ENCODE measurements at places on chromosomes 6 and 20.

GRCh38 chr6:21918041-21918440 is 324.5 kb downstream of the SOX4 start:
- no peak for DNase-seq

DNA sequence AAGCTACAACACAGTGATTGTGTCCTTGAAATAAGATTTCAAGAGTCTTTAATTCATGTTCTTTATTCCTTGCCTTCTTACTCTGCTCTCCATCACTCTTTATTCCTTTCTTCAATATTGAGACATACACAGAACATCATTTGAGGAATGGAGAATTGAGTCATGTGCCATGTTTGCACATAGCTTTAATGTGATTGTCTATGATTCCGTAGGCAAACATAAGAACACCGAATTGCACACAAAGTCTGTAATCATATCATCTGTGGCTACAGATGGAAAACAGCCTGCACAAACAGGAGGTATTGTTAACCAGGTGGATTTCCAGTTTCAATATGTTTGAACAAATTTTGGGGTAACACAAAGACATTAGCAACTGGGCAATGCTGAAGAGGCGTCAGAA is 571.6 kb upstream of the GJE1 start:
- no peak for DNase-seq

DNA sequence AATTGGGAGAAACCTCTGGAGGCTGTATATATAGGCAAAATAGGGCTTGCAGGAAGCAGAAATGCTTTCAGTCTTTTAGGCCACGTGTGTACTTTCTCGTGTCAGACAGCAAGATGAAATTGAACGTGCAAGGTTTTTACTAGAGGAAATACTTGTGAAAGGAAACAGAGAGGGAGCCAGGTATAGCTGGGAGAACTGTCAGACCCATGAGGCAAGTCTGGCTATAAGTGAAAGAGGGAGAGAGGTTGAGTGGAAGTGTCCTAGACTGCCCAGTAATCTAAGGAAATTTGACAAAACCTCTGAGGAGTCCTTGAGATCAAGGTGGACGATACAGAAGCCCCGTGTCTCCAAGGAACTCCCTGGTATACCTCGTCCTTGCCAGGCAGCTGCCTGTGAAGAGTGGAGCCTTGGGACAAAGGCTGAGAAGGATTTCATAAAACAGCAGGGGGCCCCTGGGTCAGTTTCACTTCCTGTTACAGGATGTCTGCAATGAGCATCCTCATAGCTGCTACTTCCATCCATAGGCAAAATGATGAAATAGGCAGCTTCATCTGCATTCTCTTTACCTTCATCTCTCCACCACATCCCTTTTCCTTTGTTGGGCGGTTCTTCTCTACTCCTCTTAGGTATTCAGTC is 114.4 kb upstream of the MAP3K7 start:
- no peak for DNase-seq

DNA sequence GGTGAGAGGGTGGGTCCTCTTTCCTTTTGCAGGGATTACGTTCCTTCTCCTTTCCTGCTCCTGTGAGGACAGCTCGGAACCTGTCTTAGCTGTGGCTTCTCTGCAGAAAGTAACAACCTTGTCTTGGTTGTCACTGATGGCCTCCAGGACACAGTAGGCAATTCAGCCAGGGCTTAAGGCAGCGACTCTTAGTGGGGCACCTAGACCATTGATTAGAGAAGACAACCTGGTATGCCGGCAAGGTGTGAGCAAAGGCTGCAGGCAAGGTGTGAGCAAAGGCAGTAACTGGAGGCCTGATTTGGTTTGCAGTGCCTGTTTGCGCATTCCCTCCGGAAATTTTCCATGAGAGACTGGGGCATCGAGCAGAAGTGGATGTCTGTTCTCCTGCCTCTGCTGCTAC is 37.6 kb downstream of the DYNLT1 start:
- no peak for DNase-seq

DNA sequence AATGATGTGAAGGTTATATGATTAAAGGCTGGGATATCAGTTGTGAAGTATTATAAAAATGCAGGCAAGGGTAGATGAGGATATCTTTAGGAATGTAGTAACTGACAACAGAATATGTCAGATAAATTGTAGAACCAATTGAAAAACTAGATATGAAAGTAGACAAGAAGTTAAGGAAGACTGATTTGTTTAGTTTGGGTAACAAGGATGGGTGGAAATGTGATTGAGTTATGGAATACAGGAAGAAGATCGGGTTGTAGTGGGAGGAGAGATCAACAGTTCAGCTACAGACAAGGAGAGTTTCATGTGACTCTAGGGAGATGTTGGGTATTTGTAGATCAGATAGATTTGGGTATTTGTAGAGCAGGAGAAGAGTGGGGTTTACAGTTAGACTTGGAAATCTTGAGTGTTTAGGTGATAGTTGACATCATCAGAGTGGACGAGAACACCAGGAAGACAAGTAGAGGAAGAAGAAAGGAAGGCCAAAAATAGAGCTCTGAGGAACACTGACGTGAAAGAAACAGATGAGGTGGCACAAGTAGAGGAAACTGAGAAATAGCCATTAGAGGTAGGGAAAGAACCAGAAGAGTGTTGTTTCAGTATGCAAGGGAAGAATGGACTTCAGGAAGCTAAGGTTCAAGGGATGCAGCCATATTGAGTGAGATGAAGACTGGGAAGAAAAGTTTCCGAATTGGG is 12.1 kb upstream of the TSPYL1 start:
- DNase-seq = peak; percentile 3

DNA sequence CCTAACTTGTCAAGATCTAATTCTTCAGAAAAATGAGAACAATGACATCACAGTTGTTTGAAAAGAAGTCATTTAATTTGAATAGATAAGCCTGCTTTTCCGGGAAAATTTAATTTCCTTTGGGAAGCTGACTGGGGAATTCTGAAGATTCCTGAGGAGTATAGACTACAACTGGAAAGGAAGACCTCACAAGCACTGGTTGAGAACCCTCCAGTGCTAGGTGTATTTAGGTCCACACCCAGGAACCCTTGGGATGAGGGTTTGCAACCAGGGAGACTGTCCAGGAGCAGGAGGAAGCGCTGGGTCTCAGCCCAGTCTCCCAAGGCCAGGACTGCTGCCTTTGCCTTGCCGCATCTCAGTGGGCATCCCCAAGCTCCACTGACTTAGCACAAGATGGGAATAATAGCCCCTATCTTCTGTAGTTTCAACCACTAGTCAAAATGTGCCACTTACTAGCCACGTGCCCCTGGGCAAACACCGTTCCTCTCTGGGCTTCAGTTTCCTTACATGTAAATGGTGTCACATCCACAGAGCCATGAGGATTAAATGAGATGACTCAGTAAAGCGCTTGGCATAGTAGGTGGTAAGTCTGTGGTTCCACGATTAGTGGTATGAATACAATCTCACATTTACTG is 6.9 kb upstream of the CD93 start:
- DNase-seq = no peak

DNA sequence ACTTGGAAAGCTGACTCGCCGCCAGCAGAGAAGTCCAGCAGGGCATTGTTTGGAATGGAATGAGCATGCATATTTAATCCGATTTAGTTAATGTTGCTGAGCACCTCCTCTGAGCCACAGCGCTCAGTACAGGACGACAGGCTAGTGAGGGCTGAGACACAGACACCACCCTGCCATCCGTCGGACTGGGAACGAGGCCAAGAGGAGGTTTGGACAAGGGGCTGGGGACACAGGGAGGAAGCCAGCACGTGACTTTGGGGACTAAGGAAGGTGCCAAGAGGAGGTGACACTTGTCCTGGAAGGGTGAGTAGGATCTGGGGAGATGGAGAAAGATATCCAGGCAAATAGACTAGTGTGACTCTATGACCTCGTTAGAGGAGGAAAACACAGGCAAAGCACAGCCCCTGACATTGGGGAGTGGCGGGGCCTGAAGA is 152.5 kb upstream of the ECI2 start:
- DNase-seq = no peak

DNA sequence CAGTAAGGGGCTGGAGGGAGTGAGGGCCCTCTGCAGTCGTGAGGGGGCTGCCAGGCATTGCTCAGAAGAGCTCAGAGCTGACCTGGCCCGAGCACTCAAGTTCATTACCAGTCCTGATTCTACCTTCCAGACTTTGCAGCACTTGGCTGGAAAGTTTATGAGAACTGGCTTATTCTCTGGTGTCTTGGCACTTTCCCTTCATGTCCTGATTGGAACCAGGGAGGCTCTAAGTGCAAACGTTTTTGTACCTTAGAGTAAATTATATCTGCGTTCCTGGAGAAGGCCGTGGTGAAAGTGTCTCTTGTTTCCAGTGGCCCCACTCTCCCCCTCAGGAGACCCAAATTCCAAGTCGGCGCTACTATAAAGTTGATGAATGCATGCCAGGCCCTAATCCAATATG is 402.3 kb downstream of the CDC5L start:
- DNase-seq = no peak

DNA sequence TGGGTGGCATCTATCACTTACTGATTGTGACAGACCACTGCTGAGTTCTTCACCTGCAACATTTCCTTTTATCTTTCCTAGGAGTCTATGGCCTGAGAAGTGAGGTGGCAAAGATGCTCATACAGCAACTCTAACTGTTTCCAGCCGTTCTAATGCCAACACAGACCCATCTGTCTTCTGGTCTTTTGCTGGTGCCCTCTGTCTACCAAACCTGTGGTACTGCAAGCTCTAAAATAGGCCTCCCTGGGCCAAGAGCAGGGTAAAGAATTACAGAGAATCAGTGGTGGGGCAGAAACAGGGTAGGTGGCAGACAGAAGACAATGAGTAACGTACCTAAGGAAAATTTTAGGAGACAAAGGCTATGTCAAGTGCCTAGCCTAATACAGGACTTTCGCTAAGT is 611.0 kb upstream of the FLRT3 start:
- DNase-seq = no peak

DNA sequence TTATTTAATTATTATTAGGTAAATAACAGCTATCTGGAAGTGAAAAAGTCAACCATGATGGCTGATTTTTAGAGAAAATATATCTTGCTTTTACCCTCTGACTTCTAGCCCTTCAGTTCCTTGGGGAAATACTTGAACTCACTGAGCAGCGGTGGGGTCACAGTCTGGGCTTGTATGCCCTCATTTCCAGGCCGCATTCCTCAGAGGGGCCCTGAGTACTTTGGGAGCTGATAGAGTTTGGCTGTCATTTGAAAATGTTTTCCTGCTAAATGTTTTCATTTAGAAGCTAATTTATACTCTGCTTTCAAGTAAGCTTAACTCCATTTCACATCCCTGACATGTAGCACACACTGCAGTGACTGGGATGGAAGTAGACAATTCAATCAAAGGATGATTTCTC is 1028.5 kb downstream of the KIF16B start:
- DNase-seq = no peak

DNA sequence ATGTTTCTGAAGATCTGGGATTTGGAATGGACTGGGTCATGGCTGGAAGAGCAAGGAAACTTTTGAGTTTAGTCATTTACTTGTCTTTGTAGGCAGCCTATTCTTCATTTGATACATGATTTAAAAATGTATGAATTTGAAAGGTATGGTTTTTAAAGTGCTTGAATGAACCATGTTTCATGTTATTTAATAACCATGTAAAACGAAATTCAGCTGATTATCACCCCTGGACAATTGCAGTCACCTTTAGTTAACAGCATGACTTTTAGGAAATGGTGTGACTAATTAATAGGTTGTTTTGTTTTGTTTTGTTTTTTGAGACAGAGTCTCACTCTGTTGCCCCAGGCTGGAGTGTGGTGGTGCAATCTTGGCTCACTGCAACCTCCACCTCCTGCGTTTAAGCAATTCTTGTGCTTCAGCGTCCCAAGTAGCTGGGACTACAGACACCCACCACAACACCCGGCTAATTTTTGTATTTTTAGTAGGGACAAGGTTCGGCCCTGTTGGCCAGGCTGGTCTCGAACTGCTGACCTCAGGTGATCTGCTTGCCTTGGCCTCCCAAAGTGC is 2.1 kb downstream of the STX11 start:
- no peak for DNase-seq

GRCh38 chr20:32896521-32897280 is 38.0 kb downstream of the EFCAB8 start:
- DNase-seq = no peak

DNA sequence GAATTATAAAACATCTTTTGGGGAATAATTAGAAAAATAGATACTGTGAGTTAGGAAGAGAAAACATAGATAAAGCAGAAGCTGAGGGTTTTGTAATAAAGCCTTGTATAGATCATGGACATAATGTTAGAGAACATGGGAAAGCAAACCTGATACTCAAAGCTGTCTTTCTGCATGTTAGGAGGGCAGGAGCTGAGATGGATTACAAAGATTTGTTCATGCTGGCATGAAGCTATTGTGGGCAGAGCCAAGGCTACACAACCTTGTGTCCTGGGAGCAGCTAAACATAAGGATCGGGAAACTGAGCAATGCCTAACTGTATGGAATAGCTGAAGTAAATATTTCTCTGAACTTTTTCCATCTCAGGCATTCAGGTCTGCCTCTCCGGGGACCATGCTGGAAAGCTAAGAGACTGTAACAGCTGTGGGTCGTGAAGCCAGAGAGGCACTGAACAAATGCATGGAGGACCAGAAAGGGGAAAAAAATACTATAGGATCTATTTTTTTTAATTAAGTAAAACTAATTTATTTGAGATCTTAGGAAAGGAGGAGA is 28.2 kb upstream of the CNKSR3 start:
- no peak for DNase-seq

- peak; percentile 86 for DNase-seq
Observed at GRCh38 chr20:53579581-53580375, 13.9 kb downstream of the ZNF217 start.

DNA sequence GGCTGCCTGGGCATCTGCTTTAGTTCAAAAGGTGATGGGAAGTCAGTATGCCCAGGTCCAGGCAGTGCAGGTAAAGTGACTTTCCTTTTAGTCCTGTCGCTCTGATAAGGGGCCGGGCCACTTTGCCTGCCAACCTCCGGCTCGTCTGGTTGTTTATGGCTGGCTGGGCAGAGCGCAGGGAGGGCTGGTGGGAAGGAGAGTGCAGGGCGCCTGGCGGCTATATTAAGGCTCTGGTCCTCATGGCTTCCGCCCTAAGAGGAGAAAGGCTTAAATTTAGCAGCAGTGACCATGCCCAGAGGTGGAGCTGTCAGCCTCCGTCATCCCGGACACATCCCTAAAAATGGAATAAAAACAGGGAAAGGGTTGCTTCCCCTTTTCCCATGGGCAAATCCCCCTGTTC is 14.6 kb downstream of the GATA5 start:
- DNase-seq = no peak

GRCh38 chr6:20658516-20658915 is 124.3 kb downstream of the CDKAL1 start:
- no peak for DNase-seq

DNA sequence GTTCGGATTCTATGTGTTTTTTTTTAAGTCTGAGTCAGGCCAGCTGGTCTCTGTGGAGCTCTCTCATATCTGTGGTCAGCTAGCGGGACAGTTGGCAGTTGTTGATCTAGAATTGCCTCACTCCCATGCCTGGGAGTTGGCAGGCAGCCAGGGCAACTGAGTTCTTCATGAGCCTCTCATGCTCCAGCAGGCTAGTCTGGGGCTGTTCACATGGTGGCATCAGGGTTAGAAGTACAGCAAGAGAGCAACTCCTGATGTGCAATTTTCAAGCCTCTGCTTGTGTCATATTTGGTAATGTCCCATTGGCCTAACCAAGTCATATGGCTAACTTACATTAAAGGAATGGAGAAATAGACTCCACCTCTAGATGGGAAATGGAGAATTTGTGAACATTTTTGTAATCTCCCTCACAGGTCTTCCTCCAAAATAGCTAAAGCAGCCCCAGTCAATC is 6.7 kb upstream of the IFT52 start:
- peak; percentile 99 for DNase-seq

GRCh38 chr6:25042984-25043725 is 107.4 kb upstream of the RIPOR2 start:
- no peak for DNase-seq

All from cardiac fibroblast (primary cell).